ENCODE measurements at places on chromosomes 2 and 18.
A peak's percentile ranks its signal among the peaks of the same experiment; 100 is the strongest.

DNA sequence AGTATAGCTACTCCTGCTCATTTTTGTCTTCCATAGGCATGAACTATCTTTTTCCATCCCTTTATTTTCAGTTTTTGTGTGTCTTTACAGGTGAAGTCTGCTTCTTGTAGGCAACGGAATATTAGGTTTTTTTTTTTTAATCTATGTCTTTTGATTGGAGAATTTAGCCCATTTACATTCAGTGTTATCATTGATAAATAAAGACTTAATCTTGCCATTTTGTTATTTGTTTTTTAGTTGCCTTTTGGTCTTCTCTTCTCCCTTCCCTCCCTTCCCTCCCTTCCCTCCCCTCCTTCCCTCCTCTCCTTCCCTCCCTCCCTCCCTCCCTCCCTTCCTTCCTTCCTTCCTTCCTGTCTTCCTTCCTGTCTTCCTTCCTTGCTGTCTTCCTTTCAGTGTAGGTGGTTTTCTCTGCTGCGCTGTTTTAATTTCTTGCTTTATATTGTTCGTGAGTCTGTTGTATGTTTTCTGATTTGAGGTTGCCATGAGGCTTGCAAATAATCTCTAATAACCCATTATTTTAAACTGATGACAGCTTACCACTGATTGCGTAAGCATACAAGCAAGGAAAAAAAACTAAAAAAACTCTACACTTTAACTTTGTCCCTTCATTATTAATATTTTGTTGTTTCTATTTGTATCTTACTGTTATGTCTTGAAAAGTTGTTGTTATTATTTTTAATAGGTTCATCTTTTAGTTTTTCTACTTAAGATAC is 353.8 kb downstream of the PARD3B start:
- no peak for DNase-seq

- DNase-seq, result no peak
Observed at GRCh38 chr2:157082950-157083349, 174.6 kb upstream of the GALNT5 start.

GRCh38 chr2:46062637-46063412 is 234.4 kb upstream of the EPAS1 start:
- DNase-seq, result peak; percentile 75

GRCh38 chr2:25293145-25293544 is 48.6 kb downstream of the DNMT3A start:
- DNase-seq, result no peak

DNA sequence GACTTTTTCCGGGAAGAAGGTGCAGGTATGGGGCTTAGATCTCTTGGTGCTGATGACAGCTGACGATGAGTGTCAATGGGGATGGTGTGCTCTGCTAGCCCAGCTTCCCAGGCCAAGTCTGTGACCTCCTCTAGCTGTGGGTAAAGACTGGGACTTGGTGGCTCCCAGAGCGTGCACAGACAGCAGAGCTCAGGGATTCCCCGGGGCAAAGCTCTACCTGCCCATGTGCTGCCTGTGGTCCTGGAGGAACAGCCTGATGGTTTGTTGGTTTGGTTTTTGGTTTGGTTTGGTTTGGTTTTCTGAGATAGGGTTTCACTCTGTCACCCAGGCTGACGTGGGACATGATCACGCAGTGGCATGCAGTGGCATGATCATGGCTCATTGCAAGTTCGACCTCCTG is 19.2 kb downstream of the ATP6V1B1 start:
- DNase-seq, result no peak

GRCh38 chr2:190342611-190343010 is 778 bp upstream of the INPP1 start:
- no peak for DNase-seq

DNA sequence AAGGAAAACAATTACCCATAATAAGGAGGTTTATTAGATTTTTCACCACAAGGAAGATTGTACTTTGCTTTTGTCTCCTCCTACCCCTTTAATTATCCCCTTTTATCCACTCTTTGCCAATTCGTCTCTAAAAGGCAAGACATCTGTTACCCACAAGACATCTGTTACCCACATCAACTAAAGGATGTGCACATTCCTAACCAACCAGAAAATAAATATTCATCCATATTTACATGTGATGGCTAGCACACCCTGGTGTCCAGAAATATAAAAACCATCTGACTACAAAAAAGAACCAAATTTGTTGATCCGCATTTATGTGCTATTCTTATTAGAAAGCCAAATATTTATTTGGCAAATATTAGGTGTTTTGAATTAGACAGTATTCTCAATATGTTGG is 35.7 kb downstream of the ACVR1C start:
- DNase-seq, result no peak

DNA sequence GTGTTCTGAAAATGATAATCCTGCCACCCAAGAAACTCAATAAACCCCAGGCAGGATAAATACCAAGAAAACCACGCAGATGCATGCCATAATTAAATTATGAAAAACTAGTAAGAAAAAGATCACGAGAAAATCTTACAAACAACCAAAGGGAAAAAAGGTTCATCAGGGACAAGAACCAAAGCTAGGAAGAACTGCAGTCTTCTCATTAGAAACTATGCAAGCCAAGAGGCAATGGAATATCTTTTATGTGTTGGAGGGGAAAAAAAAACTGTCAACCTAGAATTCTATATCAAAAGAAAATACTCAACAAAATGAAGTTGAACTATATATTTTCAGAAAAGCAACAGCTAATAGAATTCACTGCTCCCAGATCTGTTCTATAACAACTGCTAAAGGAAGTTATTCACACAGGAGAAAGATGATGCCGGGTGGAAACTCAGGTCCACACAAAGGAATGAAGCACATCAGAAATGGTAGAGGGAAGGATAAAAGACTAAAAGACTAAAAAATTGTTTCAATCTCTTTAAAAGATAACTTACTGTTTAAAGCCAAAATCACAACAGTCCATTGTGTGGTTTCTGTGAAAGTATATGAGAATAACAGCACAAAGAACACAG is 55.0 kb downstream of the NDUFA10 start:
- no peak for DNase-seq

DNA sequence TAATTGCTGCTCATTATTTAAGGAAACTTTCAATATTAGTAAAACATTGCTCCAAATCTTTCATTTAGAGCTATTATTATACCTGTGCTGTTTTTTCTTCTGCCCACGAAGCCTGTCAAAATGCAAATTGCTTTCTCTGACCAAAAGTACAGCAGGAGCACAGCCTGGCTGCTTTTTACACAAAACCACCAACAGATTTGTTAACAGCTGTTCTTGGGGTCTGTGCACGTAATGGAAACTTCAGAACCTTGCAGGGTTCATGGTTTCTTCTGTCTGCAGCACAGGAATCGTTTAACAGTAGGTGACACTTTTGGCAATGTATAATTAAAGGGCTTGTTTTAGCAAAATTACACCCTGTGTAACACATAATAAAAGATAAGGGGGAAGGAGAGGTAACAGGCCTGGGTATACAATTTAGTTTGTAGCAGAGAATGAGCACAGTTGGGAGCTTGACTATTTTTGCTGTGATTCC is 447.3 kb downstream of the KCNJ3 start:
- DNase-seq, result no peak

DNA sequence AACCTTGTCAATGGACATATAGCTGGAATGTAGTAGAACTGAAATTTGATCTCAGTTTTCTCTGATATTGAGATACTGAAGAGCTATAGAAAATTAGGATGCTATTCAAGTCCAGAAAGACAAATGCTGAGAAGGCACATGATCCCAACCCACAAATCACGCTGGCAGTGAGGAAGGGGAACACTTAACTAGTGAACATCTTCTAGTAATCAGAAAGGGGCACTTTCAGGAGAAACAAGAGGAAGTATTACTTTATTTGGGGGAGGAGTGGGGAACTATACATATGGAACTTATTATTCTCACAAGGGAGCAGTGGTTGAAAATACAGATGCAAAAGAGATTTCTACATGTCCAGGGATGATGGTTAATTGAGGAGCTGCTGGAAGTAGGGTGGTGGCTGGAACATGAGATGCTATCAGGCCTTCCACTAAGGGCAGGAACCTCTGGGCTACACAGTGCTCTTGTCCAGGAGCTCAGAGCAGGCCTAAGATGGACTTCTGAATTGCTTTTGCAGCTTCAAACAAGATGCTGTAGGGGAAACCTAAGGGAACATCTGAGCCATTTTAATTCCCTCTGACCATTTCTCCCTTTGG is 79.3 kb downstream of the TGFA start:
- DNase-seq, result no peak

GRCh38 chr2:187075199-187075635 is 226.2 kb upstream of the ZSWIM2 start:
- no peak for DNase-seq

DNA sequence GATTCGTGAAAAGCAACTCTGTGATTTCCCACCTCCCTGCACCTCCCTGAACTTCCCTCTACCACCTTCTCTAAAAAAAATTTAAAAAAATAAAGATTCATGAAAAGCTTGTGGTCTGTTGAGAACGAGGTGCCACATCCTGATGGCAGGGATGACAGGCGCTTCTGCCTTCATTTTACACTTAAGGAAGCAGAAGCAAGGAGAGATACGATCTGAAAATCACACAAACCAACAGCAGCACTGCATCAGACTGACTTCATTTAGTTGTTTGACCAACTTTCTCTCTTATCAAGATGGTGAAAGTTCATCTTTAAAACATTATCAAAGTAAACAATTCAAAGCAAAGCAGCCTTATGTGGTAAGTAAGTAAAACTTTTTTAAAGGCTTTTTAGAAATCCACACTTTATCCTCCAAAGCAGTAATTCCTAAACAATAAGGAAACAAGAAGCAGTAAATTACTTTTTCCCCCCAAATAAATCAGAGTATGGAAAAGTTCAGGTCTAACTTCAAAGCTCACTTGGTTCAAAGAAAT is 15.5 kb downstream of the WDFY1 start:
- no peak for DNase-seq

GRCh38 chr2:223786236-223786635 is 51.1 kb downstream of the AP1S3 start:
- DNase-seq, result no peak

DNA sequence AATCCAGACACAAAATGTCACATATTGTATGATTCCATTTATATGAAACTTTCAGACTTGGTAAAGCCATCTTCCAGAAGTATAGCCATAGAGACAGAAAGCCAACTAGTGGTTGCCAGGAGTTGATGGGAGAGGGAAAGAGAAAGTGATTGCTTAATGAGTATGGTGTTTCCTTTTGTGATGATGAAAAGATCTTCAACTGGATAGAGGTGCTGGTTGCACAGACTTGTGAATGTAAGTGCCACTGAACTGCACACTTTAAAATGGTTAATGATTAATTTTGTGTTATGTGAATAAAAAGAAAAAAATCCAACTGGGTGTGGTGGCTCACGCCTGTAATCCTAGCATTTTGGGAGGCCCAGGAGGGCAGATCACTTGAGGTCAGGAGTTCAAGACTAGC is 135.3 kb upstream of the SLC1A4 start:
- no peak for DNase-seq

- peak; percentile 6 for DNase-seq
Observed at GRCh38 chr18:42780171-42780570, 335.3 kb downstream of the RIT2 start.

DNA sequence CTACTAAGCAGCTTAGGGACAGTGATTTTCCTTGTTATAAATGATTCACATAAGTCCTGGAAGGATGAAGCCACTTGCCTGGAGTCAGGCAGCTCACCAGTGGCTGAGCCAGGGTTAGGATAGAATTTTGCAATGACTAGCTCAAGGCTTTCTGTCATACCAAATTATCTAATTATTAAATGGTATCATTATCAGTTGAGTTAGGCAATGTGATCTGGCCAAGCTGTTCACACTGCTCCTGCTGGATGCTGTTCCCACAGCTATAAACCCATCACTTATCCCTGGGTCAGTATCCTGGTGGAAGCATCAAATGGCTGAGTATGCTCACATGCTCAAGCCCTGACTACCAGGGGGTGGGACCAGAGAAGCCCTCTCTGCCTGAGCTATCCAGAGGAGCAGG is 235.2 kb downstream of the MTX2 start:
- DNase-seq, result no peak

DNA sequence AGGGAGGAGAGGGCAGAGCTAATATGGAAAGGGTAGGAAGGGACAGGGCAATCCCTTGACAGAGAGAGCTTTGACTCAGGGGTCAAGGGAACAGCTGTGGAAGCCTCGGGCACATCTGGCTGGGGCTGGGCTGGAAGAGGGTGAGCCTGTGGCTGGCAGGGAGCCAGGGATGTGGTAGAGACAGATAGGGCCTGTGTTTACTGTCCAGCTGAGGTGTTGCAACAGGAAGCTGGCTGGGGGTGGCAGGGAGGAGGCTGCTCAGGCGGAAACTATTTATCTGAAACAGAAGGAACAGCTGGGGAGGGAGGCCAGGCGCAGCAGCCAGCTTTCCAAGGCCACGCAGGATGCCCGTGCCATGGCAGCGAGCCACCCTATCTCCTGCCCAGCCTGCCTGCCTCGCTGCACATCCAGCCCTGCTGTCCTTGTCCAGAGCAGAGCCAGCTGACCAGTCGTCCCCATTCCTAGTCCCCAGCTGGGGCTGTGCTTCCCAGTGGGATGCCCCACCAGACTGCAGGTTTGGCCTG is 264.7 kb downstream of the CYP26B1 start:
- DNase-seq, result peak; percentile 21

GRCh38 chr18:63158676-63159291 is 160.8 kb downstream of the BCL2 start:
- no peak for DNase-seq

DNA sequence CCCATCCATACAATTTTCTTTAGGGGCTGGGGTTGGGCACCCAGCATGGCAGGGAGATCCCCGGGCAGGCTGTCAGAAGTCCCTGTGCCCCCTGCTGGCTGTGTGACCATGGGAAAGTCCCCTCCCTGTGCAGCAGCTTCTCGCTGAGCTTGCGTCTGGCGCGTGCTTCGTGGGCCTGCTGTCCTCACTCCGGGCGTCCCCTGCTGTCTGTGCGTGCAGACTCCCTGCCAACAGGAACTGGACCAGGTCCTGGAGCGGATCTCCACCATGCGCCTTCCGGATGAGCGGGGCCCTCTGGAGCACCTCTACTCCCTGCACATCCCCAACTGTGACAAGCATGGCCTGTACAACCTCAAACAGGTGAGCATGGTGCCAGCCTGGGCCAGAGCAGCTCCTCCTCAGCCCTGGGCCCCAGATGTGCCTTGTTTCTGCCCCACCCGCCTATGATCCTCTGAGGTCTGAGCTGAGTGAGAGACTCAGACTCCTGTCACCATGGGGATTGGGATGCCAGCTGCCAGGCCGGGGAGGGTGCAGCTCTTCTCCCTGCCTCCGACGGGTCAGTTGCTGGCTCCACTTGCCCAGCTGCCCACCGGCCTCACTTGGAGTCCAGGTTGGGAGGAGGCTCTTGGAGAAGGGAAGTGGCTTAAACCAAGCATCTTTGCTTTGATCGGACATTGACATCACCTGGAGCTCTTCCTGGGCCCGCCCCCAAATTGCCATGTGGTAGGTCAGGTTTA is 28.6 kb downstream of the IGFBP2 start:
- no peak for DNase-seq

DNA sequence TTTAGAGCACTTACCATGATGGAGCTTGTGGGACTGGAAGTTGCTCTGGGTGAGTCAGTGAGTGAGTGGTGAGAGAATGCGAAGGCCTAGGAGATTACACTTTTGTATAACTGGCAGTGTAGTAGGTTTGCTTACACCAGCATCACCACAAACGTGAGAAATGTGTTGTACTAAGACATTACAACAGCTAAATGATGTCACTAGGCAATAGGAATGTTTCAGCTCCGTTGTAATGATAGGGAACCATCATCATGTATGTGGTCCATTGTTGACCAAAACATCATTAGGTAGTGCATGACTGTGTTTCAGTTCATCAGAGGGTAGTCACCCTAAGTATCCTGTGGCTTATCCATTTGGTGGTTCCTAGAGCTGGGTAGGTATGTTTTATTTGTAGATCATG is 11.9 kb downstream of the ZNF407 start:
- no peak for DNase-seq
